ENCODE measurements at places on chromosomes 7 and 10.

GRCh38 chr10:129904323-129904722 is 59.8 kb downstream of the EBF3 start:
- DNase-seq: no peak

DNA sequence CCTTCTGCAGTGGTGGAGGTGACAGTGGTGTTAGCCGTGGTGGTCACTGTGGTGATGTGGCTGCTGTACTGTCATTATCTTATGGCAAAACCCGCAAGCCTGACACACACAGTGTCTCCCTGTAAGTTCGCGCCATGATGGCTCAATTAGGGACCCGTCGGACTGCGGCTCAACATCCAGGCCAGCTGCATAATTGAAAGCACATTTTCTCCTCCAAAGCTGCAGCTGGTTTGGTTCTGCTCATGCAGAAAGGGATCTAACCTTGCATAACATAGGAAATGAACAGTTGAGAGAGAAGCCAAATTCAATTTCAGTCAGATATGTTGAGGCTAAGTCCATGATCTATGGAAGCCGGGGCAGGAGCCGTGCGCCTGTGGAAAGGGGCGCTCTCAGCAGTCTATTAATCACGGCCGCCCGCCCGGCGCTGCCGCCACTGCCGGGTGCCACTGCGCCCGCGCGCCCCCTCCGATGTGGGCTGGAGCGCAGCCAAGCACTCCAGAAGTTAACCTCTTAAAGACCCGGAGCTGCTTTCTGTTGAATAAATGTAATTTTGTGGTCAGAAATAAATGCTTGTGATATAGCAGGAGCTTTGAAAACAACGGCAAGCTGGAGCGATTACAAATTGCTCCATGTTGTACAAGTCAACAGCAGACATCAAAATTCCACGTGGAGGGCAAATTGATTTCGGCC is 227.7 kb downstream of the CUX1 start:
- DNase-seq: no peak

DNA sequence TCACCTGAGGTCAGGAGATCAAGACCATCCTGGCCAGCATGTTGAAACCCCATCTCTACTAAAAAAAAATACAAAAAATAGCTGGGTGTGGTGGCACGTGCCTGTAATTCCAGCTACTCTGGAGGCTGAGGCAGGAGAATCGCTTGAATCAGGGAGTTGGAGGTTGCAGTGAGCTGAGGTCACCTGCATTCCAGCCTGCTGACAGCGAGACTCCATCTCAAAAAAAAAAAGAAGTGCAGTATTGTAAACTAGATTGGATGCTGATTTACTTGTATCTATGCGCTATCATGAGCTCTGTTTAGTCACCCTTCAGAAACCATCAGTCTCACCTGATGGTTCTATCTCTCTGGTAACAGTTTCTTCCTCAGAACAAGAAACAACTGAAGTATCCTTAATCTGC is 13.8 kb downstream of the ZSCAN21 start:
- no peak for DNase-seq

- no peak for DNase-seq
Measured at GRCh38 chr10:123417414-123417813, 248.7 kb upstream of the GPR26 start.

- no peak for DNase-seq
Measured at GRCh38 chr7:123237-123636, 69.1 kb upstream of the FAM20C start.

GRCh38 chr10:95350830-95351228 is 60.0 kb upstream of the PDLIM1 start:
- no peak for DNase-seq

- DNase-seq: peak; percentile 13
Measured at GRCh38 chr10:31353574-31353973, 34.6 kb downstream of the ZEB1 start.
